Left ventricle myocardium inferior (tissue), 1 donor: ENCODE measurements at places on chromosomes 12 and 14. TPM values are rescaled to one million over a fixed set of nuclear protein-coding genes. Genes with fewer than 3 reads are reported as not detected.

PMCH gene
- not detected for total RNA-seq

SERPINA12 gene
- not detected for total RNA-seq

NTF3 gene
- 0.99 TPM for total RNA-seq

PTPRQ gene
- total RNA-seq = 0.27 TPM

DHH gene
- total RNA-seq = 0.41 TPM

SLCO1B1 gene
- not detected for total RNA-seq

NID2 gene
- 35.2 TPM for total RNA-seq

NOXRED1 gene
- 0.14 TPM for total RNA-seq

KCNA1 gene
- not detected for total RNA-seq

A2ML1 gene
- total RNA-seq = not detected

GAS2L3 gene
- 1.8 TPM for total RNA-seq

MYF6 gene
- not detected for total RNA-seq

GDF3 gene
- total RNA-seq = 0.19 TPM

CACNA2D4 gene
- 1.2 TPM for total RNA-seq

C12orf60 gene
- 1.9 TPM for total RNA-seq

KRT6A gene
- not detected for total RNA-seq

A2M gene
- 502 TPM for total RNA-seq

RPS29 gene
- total RNA-seq = 853 TPM

ADGRD1 gene
- total RNA-seq = 99.5 TPM

TMCC3 gene
- 1.7 TPM for total RNA-seq

GNB3 gene
- 7.5 TPM for total RNA-seq

NCOR2 gene
- 152 TPM for total RNA-seq

CISTR gene
- 2.1 TPM for total RNA-seq

TMEM30B gene
- 0.22 TPM for total RNA-seq

KRT73 gene
- total RNA-seq = not detected

ENDOU gene
- 0.49 TPM for total RNA-seq

ATL1 gene
- 1.6 TPM for total RNA-seq

ZFYVE26 gene
- 13.3 TPM for total RNA-seq

TCL1A gene
- not detected for total RNA-seq

LRRK2 gene
- total RNA-seq = 6.7 TPM

CIDEB gene
- total RNA-seq = 3.1 TPM

SMOC1 gene
- 4.4 TPM for total RNA-seq

PLCZ1 gene
- 0.49 TPM for total RNA-seq

TCL1B gene
- not detected for total RNA-seq

PNP gene
- total RNA-seq = 6.4 TPM
